ENCODE measurements at places on chromosomes 1 and 21. TPM values are rescaled to one million over a fixed set of nuclear protein-coding genes. Genes with fewer than 3 reads are reported as not detected.

Gene CFHR5
- not detected for total RNA-seq

Gene DYNLT5
- total RNA-seq = 5.9 TPM

Gene CHD5
- 0.56 TPM for total RNA-seq

Gene HFM1
- 1.2 TPM for total RNA-seq

Gene NGF
- total RNA-seq = 0.97 TPM

Gene RC3H1
- total RNA-seq = 41.1 TPM

Gene CD1D
- 4.6 TPM for total RNA-seq

Gene DNAH14
- total RNA-seq = 14.4 TPM

Gene LCE1B
- total RNA-seq = not detected

Gene CAPN8
- 70.6 TPM for total RNA-seq

Gene E2F2
- total RNA-seq = 1.1 TPM

Gene SPRR4
- not detected for total RNA-seq

Gene SMCP
- total RNA-seq = not detected

Gene USP33
- total RNA-seq = 68.4 TPM

Gene PCP4L1
- 8.9 TPM for total RNA-seq

Gene OR2M5
- total RNA-seq = not detected

Data from lower lobe of right lung (tissue), 2 donors.